ENCODE measurements at places on chromosomes 1 and 21.

GRCh38 chr1:22636353-22636752 is at the start of gene C1QA:
Gene C1QA, plus strand, starts transcription at chr1:22636628. Its CDS starts 989 bp downstream, at chr1:22637617.
- peak; percentile 30 for DNase-seq

- no peak for DNase-seq
Measured at GRCh38 chr1:235954306-235955283, 87.9 kb upstream of the LYST start.

DNA sequence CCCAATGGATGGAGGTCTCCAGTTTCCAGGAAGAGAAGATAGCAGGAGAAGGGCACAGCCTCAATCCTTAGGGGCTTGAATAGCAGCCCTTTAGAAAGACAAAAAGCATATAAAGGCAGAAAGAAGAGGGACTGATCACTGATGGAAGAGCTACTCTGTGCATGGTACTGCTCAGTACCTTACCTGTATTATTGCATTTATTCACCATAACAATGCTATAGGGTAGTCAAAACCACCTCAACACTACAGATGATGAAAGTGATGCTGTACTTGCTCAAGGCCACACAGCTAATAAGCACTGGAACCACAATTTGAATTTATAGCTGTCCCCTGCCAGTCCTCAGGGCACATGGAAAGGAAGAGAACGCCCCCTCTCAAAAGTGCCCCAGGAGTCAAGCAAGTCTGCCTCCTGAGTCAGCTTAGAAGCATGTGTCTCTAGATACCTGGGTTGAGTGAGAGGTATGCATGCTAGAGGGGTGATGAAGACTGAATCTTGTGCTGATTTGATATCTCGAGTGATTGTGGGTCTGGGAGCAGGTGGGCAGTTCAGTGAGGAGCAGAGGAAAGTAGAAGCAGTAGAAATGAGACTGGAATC is 13.6 kb downstream of the DDAH1 start:
- DNase-seq: no peak

DNA sequence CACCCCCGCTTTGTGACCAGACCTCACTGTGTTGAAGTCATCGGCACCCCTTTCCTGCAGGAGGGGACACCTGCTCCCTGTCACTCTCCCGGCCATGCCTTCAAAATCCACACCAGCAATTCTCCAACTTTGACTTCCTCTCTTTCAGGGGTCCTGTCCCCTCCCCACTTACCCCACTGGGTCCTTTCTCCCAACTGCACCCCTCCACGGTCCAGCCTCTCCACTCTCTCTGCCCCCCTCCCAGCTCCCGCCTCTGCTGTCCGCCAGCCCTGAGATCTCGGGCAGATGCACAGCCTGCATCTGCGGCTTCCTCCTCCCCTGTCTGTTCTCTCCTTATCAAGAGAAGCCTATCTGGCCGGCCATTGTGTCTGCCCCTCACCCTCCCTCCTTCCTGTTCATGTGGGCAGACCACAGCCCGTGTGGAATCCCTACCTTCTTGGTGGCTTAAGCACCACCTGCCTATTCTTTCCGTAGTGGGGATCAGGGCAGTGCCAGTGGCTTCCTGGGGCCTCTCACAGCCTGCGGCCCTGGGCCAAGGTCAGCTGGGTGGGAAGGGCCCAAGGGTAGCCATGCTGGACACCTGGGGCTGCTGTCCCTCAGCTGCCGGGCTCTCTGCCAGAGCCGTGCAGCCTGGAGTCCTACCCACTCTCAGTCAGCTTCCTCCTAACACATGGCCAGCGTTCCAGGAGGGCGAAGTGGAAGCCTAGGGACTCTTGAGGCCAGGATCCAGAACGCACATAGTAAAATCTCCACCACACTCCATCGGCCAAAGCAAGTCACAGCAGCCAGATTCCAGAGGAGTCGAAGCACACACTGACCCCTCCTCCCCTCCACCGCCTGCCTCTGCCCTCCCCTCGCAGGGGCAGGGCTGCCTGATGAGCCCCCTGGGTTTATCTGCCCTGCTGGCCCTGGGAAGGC is 5.1 kb upstream of the HES4 start:
- DNase-seq: no peak

DNA sequence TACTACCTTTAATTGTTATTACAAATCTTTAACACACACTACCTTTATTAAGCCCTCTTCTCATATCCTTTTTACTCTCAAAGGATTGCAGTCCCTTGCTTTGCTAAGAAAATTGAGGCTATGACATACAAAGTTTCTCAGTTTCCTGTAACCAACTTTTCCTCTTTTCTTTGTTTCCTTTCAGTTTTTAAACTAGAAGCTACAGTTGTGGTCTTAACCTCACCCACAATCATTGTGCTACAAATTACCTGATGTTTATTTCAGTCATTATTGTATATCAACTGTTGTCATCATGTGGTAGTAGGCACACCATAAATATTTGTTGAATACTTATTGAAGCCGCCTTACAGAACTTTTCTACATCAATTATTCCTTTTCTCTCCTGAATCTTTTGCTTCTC is 51.8 kb downstream of the SLAMF6 start:
- DNase-seq: no peak

GRCh38 chr1:32767156-32767555 is 50.0 kb downstream of the YARS1 start:
- no peak for DNase-seq

DNA sequence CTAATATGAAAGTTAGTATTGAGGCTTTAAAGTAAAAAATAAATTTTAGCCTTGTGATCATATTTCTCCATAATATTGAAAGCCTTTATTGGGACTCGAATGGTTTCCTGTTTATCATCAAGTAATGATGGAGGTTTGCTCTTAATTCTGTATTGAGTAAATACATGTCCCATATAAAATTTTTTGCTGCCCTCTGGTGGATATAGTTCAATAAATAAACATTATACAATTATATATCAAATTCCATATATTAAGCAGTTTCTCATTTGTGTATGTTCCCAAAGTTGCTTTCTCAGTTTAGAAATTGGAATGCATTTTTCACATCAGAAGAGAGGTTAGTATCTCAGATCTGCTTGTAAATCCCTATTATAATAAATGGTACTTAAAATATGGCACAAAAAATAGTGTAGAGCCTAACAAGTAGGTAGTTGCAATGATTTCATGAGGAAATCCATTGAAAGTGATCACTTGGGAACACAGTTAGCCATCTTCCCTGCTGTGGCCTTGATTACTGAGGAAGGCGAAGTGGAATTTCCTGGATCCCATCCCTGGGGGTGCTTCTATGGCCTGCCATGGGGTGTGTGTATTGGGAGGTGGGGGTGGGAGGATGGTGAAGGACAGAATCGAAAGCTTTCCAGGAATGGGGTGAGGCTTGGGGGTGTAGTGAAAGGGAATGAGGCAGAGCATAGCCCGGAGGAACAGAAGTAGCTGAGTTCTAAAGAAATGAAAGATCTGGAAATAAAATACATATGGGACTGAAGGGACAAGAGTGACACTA is 84.1 kb upstream of the C21orf91 start:
- no peak for DNase-seq

- DNase-seq: no peak
Measured at GRCh38 chr1:14769486-14770274, 171.2 kb downstream of the KAZN start.

- no peak for DNase-seq
Measured at GRCh38 chr1:17834561-17835100, 79.5 kb downstream of the ACTL8 start.

- no peak for DNase-seq
Measured at GRCh38 chr21:23699402-23699801, 1907.9 kb downstream of the MRPL39 start.

GRCh38 chr1:44501047-44501890 is 96.2 kb downstream of the RNF220 start:
- peak; percentile 12 for DNase-seq

GRCh38 chr1:164771041-164771618 is 212.1 kb downstream of the PBX1 start:
- no peak for DNase-seq

GRCh38 chr1:65872301-65872700 is 79.6 kb downstream of the PDE4B start:
- no peak for DNase-seq

- no peak for DNase-seq
Measured at GRCh38 chr1:54302951-54303843, 103.0 kb downstream of the SSBP3 start.

GRCh38 chr1:60904099-60904851 is 178.1 kb upstream of the NFIA start:
- peak; percentile 51 for DNase-seq

DNA sequence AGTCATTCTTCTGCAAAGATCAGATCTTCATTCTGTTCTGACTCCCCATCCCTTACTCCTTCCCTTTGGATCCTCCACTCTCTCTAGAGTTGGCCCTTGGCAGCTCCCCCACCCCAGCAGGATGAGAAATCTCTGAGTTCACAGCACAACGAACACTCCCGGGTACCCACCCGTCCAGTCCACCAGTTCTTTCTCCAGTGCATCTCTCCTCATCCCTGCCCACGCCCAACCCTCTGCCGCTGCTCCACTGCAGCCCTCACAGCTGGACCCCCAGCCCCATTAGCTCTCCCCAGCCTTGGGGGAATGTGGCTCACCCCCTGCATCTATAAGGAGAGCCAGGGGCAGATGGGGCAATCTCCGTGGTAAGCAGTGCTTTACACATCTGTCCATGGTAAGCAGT is 125.7 kb downstream of the MATN1 start:
- no peak for DNase-seq

DNA sequence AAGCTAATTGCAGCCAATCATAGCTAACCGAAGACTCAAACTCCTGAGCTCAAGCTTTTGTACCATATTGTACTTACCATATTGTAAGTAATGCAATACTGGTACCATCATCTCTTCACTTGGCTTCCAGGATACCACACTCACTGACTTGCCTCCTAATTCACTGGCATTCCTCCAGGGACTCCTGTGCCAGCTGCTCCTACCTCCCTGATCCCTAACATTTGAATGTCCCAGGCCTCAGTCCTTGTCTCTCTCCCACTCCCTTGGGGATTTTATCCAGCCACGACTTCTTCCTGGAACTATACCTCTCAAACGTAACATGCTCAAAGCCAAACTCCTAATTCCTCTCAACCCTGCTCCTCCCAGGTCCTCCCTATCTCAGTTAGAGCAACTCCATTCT is 33.8 kb downstream of the USP48 start:
- DNase-seq: no peak

DNA sequence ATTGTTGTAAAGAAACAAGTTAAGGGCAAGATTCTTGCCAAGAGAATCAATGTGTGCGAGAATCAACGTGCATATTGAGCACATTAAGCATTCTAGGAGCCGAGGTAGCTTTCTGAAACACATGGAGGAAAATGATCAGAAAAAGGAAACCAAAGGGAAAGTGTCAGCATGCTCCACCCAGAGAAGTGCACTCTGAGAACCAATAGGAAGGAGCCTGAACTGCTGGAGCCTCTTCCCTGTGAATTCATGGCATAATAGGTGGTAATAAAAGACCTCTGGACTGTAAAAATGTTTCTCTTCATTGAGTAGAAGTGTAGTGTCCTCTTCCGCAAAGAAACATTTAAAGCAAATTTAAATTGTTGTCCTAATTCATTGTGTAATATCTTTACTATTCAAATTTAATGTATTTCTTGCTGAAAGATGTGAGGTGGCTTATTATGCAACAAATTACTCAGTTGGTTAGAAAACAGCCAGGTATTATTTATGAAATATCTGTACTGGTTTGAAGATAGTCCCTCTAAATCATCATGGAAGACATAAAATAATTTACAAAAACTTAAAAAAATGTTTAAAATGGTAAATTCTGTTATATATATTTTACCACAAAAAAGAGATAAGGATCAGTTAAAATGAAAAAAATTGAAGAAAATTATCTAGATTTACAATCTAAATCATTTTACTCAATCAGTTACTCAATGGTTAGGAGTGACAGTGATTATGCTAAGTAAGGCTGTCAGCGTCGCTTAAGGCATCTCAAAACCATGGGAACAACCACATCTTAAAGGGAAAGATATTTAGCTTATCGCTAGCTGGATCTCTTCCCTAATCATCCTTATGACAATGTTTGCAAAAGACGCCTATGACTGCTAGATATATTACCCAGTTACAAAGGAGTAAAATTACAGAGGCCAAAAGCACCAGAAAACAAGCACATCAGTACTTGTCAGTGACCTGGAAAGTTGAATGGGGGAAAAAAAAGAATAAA is 31.3 kb downstream of the NVL start:
- no peak for DNase-seq

- DNase-seq: no peak
Measured at GRCh38 chr1:48016515-48016914, 19.3 kb upstream of the TRABD2B start.

- DNase-seq: no peak
Measured at GRCh38 chr21:41302976-41303375, 13.6 kb upstream of the FAM3B start.

- peak; percentile 50 for DNase-seq
Measured at GRCh38 chr1:33094971-33095604, 14.1 kb downstream of the AZIN2 start.

- DNase-seq: no peak
Measured at GRCh38 chr1:213375002-213375401, 324.0 kb downstream of the RPS6KC1 start.

DNA sequence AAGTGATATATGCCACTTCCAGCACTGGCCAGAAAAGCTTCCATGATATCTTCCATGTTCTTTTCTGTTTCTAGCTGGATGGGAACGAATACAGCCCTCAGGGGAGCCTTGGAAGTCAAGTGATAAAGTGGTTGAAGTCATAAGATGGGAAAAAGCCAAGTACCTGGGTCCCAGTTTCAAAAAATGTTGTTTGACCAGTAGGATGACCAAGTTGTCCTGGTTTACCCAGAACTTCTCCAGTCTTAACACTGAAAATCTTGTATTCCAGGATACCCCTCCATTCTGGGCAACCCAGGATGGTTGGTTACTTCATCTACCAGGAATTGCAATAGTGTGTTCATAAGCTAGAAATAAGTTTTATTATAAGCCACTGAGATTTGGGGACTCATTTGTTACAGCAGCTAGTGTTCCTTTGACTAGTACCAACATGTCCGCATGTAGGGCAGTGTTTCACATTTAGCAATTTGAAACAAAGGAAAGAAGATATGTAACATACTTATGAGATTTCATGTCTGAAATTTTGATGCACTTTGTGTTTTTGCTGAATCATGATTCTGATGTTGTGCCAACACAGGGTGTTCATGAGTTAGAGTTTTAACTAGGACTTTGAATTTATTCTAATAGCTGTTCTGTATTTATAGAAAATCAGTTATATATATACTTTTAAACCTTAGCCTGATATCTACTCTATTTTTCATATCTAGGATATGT is 139.9 kb downstream of the TPR start:
- DNase-seq: no peak

GRCh38 chr1:203152158-203153034 is 23.2 kb downstream of the MYBPH start:
- DNase-seq: no peak

- DNase-seq: no peak
Measured at GRCh38 chr1:206101351-206102045, 15.7 kb downstream of the AVPR1B start.

- DNase-seq: no peak
Measured at GRCh38 chr1:98331718-98332311, 329.7 kb upstream of the SNX7 start.

Data from hypothalamus (tissue), 51 donors.